ENCODE measurements at places on chromosomes 11 and 22.

- DNase-seq, result no peak
Observed at GRCh38 chr11:10762185-10762584, 11.1 kb downstream of the CTR9 start.

DNA sequence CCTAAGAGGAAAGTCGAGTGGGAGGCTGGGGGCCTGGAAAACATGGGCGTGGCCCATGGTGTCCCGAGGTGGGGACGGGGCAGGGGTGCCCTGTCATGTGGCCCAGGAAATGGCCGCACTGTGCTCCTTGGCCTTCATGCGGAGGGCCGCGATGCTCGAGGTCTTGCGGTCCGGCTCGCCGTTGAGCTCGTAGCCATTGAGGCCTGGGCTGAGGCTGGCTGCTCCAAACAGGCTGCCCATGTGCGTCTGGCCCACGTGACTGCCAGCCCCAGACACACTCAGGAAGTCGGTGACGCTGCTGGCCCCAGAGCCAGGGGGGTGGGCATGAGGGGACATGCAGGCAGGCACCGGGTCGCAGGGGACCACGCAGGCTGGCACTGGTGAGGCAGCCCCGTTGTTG lies 45.2 kb downstream of the ALX4 start:
- DNase-seq, result no peak

GRCh38 chr11:117919781-117920221 lies 9.4 kb downstream of the TMPRSS13 start:
- no peak for DNase-seq

DNA sequence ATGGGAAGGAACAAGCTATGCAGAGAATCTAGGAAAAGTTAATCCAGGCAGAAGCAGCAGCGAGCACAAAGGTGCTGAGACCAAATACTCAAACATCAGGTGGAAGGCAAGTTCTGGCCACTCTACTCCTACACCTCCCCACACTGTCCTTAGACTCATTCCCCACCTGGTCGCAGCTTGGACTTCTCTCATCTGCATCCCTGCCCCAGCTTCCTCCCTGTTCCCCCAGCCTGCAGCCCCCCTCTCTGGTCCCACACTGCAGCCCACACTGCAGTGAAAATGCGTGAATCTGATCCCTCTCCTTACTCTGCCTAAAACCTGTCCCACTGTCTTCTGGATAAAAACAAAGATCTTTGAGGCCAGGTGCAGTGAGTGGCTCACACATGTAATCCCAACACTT lies 9.1 kb downstream of the TPBGL start:
- DNase-seq, result no peak

GRCh38 chr22:25802018-25802417 lies 60.0 kb downstream of the MYO18B start:
- DNase-seq, result no peak

- DNase-seq, result no peak
Observed at GRCh38 chr22:42299586-42300258, 29.3 kb upstream of the TCF20 start.

Measured in fibroblast of lung (primary cell).